Esophagus squamous epithelium (tissue), 5 donors: ENCODE measurements at places on chromosomes 6 and 20.

GRCh38 chr20:62401331-62401779 is 5.7 kb downstream of the CABLES2 start:
- no peak for DNase-seq

- DNase-seq: no peak
These were observed 35.0 kb upstream of the TULP1 start for GRCh38 chr6:35547676-35548075.

DNA sequence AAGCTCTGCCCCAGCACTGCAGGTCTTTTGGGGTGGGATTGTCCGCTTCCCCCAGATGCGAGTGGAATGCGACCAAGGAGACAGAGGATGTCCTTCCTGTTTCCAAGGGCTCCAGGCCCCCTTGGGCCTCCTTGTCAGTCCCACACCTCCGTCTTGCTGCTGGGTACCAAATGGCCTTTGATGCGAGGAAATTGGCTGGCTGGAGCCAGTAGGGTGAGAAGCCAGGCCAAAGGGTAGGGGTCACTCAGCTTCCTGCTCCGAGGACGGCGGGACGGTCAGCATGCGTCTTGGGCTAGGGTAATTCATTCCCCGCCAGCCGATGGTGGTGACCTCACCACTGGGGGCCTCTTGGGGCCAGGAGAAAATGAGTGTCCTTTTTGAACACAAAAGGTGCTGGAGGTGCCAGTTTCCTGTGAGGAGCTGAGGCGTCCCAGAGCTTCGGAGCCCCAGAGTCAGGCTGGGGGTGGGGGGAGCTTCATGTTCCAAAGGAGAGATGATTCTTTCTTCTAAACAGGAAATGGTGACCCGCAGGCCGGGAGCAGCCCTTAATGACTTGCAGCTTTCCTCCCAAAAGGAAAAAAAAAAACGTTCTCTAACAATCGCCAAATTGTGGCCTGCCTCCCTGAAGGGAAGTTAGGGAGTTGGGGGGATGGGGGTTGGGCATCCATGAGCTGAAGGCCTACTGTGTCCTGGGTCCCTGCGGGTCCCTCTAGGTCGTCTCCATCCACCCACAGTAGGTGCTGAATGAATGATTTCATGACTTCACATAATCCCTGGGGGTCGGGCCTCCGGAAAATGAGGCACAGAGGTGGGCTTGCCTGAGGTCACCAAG is 6.7 kb downstream of the SNAI1 start:
- DNase-seq: no peak

- DNase-seq: no peak
These were observed 193.4 kb downstream of the CD83 start for GRCh38 chr6:14310960-14311359.

- no peak for DNase-seq
These were observed 646.6 kb upstream of the HS3ST5 start for GRCh38 chr6:114989279-114989964.

DNA sequence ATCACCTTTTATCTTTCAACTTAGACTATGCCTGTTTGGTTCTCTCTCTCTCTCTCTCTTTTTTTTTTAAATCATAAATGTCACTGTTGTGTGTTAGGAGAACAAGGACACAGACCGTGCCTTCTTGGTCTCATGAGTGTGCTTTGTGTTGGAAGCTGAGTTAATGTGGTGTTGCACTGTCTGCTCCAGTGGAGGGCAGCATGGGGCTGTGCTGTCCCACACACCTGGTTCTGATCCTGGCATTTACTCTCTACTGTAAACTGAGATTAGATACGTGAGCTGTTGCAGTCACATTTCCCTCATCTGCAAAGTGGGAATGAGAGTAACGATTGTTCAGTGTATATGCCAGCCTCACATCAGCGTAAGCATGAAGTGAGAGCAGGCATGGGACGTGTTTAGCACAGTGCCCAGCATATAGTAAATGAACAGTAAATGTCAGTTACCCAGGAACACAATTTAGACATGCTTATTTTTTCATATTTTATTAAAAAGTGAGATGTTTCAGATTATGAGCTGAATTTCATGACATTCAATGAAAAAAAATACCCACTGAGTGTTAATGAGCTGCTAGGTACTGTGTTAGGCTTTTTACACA is 161.1 kb downstream of the FARS2 start:
- no peak for DNase-seq

- no peak for DNase-seq
These were observed 60.6 kb upstream of the RIPOR2 start for GRCh38 chr6:24996269-24996836.

- no peak for DNase-seq
These were observed 280.6 kb downstream of the SLC35F1 start for GRCh38 chr6:118187568-118188164.

- DNase-seq: no peak
These were observed 89.1 kb upstream of the ZNF184 start for GRCh38 chr6:27562027-27562410.

DNA sequence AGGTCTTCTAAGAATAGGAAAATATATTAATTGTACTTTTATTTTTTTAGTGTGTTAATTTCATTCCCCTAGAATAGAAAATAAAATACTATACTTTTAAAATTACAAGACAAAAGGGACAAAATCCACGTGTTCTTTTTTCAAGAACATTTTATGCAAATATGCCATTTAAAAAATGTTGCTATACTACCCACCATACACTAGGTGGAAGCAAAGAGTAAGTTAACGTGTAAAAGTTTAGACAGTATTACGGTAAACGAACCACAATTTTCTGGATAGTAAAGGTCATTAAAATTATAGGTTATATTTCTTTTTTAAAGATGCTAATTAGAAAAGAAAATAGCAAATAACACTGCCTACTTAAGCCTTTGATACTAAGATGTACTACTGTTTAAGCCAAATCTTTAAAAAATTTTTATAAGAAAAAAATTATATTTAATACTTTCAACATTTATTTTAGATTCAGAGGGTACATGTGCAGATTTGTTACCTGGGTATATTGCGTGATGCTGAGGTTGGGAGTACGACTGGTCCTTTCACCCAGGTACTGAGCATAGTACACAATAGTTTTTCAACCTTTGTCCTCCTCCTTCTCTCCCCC is 287.6 kb downstream of the PHF3 start:
- DNase-seq: no peak

DNA sequence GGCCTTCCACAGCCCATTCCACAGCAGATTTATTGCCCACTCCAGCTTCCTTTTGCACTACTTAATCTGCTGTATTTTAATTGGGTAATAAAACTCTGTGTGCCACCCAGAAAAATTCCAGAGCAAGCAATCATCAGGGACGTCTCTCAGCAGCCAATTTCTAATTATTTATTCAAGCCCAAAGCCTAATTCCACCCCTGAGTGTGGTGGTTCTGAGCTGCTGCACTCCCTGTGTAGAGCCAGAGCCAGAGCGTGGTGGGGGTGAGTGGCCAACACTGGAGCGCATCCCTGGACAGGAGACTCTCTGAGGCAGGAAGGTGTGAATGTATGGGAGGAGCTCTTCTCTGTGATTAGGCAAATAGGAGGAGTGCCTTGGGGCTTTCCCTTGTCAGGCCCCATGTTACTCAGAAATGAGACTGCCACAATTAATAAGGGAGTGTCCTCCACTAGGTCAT is 66.1 kb downstream of the CD24 start:
- no peak for DNase-seq

GRCh38 chr6:95489185-95489863 is 88.0 kb upstream of the MANEA start:
- no peak for DNase-seq

DNA sequence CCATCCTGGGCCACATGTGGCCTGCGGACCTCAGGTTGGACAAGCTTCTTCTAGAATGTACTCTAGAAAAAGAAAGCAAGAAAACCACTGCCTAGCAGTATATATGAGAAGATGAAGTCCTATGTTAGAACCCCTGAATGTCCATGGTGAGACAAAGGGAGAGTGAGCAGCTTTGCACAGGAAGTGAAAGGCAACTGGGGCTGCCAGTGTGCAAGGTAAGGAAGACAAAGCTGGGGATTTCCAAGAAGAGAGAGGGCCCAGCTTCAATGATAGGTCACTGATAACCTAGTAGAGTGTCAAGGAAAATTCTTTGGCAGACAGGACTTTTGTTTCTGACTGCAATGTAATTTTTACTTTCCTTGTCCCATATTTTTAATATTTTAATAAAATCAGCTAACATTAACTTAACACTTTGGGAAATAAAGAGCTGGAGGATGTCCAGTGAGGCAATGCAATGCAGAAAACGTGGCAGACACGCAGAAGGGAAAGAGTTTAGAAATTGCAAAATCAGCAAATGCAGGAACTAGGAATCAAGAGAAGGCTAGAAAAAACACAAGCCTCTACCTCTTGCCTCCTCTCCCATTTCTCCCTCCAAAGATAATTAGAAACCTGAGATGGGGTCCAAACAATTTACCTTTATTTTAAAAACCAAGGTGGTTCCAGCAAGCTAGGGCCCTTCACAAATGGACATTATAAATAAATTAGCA is 47.4 kb downstream of the CYP39A1 start:
- DNase-seq: no peak

DNA sequence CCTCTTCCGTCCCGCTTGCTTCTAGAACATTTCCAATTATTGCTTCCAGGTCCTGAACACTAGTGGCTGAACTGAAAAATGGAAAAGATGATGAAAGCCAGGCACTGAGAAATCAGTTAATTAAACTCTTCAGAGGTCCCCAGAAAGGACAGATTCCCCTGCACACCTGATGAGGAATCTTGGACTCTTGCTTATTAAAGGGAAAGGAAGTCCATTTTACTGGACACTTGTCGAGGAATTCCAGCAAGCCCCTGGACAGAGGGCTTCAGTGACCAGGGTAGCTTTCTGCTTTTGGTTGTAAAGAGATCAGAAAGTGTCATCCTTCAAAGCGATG is 47.8 kb upstream of the CDYL start:
- DNase-seq: no peak

GRCh38 chr6:51199105-51199552 is 380.5 kb downstream of the TFAP2B start:
- DNase-seq: no peak

DNA sequence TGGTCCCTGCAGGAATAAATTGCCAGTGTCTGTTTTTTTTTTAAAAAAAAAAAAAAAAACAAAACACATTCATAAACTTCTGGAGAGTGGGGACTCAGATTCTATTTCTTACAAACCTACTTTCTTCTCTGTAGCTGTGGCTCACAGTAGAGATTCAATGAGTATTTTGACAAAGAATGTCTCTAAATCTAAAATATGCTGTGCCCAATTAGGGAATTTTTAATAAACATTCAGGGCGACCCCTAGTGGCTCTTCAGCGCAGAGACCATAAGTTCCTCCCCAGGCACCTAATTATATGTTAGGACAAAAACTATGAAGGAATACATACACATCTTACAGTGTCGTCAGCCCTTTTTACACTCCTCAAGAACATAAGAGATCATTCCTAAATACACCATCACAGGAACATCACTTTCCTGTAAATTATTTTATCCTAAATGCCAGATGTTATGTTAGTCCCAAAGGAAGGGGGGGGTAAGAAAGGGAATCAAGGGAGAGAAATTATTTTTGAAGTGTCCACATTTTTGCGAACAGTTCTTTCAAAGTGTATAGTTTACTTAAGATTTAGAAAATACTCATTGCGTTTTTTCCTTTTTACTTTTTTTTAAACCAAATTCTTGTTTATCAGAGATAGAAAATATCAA is 21.8 kb upstream of the NAA20 start:
- DNase-seq: no peak

- DNase-seq: no peak
These were observed 455.4 kb downstream of the RNF144B start for GRCh38 chr6:18842534-18842933.

- DNase-seq: no peak
These were observed 11.6 kb downstream of the PIGT start for GRCh38 chr20:45427236-45428149.

DNA sequence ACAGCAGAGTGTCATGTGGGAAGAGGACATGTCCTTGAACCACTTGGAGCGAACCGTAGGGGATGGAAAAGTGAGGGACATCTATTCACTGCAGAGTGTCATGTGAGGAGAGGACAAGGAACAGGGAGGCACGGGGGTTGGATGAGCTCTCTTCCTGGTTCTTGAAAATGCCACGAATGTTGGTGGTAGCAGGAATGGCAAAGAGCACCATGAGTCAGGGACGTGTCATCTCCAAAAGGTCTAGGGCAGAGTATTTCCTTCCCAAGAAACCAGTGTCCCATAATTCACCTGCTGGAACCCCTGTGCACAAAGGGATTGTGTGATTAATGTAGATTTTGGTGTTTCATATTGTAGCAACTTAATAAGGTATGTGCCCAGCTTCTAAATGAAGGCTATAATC is 136.8 kb downstream of the BFSP1 start:
- DNase-seq: no peak

- no peak for DNase-seq
These were observed 259.9 kb downstream of the PRKN start for GRCh38 chr6:162467679-162468078.

DNA sequence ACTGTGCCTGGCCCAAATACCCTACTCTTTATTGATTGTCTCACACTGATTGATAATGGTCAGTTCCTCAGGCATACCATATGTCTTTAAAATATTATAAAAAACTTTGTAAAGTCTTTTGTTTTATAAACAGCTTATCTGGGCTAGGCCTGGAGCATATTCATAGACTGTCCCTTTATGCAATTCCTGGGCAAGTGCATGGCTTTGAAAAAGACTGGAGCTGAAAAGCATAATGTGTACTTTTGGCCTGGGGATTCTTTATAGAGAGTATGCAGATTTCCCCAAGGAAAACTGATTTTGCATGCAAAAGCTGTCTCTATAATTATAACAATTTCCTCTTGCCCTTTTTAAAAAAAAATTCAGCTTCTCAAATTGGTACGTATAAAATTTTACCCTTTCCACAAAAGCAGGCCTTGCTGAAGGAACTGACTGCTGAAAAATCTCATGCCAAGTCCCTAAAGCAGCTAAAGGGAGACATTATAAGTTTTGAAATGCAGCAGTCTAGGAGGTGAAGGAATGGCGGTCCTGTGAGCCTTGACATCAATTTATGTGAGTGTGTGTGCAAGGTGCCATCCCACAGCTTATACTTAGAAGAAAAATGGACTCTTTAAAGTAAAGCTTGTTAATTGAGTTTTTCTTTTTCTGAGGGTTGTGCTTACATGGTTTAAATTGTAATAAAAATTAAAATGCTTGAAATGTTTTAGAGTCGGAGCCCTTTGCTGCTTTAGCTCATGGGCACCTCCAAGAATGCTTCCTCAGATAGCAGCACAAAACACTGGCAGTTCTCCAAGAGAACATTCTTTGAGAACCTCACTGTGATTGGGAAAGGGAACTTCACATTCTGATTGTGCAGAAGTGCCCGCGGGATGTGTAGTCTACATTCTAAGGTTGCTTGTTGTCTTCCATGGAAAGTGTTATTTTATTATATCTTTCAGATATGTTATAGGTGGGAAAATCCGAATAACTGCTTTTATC is 43.9 kb downstream of the PLCB4 start:
- no peak for DNase-seq

GRCh38 chr6:159761129-159761872 is 544 bp upstream of the ACAT2 start:
- DNase-seq: no peak

GRCh38 chr6:69816569-69816968 is 19.8 kb upstream of the LMBRD1 start:
- no peak for DNase-seq

- no peak for DNase-seq
These were observed 4.5 kb downstream of the MKKS start for GRCh38 chr20:10429443-10429981.

GRCh38 chr20:4216866-4217265 is 201.5 kb upstream of the RNF24 start:
- DNase-seq: no peak
